Amniotic stem cell (primary cell): ENCODE measurements at places on chromosomes 3 and 15.

- no peak for DNase-seq
Measured at GRCh38 chr15:71825021-71825730, 14.8 kb downstream of the NR2E3 start.

DNA sequence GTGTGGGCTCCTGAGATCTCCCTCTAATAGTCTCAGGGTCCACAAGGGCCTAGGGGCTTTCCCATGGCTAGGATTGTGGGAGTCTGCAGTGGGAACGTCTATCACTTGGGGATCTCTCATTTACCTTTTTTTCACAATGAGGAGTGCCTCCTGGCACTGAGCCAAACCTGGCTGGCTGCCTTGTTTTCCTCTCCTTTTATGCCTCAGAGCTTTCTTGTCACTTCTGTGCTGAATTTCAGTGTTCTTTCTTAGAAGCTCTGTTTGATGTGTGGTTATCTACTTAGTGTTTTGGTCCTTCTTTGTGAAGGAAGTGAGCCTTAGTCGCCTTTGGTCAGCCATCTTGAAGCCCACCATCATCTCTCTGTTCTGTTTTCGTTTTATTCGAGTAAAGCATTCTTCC, 33.9 kb downstream of the DOCK3 start:
- DNase-seq, result no peak

GRCh38 chr3:53773021-53773436, 73.2 kb downstream of the CHDH start:
- no peak for DNase-seq

DNA sequence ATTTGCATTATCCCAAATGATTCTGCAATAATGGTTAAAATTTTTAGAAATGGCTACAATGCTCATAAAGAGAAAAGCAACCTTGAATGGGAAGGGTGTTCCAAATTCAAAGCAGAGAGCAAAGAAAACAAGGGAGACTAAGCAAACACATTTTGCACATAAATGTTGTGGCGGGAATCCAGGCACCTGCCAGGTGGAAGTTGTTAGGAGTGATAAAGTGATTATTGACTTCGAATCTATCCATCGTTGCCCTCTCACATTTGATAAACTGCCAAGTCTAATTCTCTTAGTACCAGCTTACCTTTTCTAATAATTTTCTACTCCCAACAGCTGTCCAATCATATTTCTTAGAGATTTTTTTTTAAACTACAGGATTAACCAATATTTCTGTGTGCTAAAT, 244.5 kb downstream of the CACNA2D3 start:
- no peak for DNase-seq

- no peak for DNase-seq
Measured at GRCh38 chr15:81043935-81044575, 43.3 kb downstream of the TLNRD1 start.

DNA sequence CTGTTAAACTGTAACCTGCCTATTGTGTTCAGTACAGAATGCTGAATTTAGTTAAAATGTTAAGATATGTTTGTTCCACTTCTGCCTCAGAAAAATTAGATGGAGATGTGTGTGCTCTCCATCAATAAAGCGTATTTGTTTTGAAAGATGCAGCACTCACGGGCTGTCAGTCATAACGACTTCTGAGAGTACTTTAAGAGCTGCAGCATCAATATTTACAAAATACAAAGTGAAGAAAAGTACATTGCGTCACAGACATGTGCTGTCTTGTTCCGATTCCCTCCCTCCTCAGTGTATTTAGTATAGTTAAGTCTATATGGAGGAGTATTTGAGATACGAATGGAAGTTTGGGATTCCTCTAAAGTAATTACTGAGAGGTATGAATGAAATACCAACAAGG, 166.6 kb downstream of the BBX start:
- no peak for DNase-seq

DNA sequence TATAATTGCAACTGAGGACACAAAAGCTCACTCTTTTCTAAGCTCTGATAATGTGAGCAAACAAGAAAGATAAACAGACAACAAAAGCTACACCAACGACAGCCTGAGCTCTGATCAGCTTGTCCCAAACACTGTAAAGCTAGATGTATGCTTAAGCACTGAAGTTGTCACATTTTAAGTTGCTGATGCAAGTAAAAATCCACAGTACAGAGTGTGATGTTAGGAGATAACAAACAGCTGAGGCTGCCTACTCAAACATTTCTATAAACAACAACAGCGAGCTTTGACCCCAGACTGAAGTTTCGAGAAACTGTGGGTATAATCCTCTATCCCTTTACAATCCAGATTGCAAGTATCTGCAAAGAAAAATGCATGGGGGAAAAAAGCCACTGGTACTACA, 10.7 kb downstream of the MTHFS start:
- DNase-seq, result no peak

- DNase-seq, result no peak
Measured at GRCh38 chr3:107740992-107741896, 218.5 kb downstream of the BBX start.

DNA sequence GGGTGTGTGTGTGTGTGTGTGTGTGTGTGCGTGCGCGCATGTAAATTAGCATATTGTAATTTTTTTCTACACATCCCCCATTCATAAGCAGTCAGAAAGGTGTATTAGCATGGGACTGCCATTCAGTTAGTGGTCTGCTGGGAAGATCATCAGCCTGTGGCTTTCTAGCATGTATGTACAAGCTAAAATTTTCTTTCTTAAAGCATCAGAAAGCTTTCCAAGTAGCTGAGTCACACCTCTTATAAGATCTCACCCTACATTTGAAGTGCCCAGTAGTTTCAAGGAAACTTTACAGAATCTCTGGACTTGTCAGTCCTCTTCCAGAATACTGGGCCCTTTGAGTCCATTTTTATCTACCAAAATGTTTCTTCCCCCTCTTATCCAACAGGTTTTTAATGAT, 411.4 kb upstream of the TPRG1 start:
- DNase-seq, result no peak

DNA sequence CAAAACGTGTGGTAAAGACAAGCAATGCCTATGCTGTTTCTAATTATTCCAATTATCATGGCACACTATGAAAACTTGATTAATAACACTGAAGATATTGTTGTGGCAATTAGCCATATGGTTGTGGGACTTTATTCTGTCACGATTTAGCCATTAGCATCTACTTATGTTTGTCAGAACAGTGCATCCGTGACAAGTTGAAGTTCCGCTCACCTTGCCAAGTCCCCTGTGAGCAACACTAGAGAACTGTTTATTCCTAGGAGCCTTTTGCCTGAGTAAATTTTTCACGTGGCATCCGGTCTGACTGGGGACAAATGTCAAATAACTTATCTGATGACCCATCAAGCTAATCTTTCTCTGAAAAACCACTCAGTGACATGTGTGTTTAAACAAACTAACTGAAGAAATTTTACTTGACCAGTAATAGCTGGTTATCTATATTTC, 403.3 kb downstream of the TBC1D5 start:
- no peak for DNase-seq

- DNase-seq, result no peak
Measured at GRCh38 chr15:42349186-42349585, 10.1 kb upstream of the CAPN3 start.

DNA sequence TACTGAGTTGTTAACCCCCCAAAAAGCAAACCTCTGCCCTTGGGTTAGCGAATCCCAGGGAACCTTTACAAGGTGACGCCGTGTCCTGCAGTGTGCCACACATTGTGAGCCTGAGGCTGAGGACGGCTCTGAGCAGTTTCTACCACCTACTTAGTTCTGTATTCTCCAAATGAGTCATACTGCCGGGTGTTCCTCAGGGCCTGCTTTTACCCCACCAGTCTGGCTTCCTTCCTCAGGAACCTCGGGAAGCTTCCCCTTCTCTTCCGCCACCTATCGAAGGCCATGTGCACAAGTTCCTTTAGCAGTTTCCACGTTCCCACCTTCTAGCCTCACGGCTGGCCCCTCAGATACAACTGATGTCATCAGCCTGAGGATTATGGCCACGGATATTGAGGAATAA, 384.0 kb upstream of the TPM1 start:
- DNase-seq, result no peak
